ENCODE measurements at places on chromosomes 5 and 9.
A peak's percentile ranks its signal among the peaks of the same experiment; 100 is the strongest.

- peak; percentile 26 for DNase-seq
These were observed 25.4 kb downstream of the HMHB1 start for GRCh38 chr5:143837306-143837848.

- no peak for DNase-seq
These were observed 174.5 kb upstream of the SLC12A2 start for GRCh38 chr5:127909066-127909465.

- no peak for DNase-seq
These were observed 38.9 kb upstream of the SLC6A3 start for GRCh38 chr5:1483856-1484729.

- DNase-seq: no peak
These were observed 39.1 kb downstream of the SPEF2 start for GRCh38 chr5:35656721-35657120.

- no peak for DNase-seq
These were observed 419.7 kb downstream of the CDH10 start for GRCh38 chr5:24225051-24225450.

- DNase-seq: no peak
These were observed 60.3 kb upstream of the ADAMTS16 start for GRCh38 chr5:5079876-5080275.

DNA sequence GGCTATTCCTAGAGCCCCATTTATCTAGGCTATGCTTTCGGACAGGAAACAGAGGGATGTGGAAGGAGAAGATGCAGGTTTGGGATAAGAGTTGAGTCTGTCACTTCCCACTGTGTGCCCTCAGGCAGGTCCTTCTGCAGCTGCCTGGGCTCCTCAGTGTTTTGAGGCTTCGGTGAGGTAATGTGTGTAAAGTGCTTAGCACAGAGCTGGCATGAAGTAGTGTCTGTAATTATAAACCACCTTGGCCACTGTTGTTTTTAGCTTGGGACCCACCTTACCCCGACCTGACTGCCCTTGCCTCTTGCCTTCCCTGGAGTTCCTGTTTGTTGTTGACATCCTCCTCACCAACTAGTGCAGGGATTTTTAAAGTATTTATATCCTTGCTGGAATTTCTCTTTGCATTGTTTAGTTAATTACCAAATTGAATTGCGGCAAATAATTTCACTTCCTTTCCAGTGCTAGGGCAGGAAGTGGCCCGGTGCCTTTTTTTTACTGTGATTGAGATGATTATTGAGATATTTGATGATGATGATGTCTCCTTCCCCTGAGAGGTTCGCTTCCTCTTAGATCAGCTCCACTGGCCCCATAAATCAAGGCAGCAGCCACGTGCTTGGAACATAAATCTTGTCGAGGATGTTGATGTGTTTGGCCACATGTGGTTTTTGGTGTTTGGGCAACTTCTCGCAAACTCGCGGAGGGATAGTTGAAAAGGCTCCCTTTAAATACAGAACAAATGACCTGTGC is 38.3 kb upstream of the DAB2IP start:
- DNase-seq: no peak

- DNase-seq: no peak
These were observed 125.9 kb downstream of the SYK start for GRCh38 chr9:90927496-90927895.

GRCh38 chr5:107670087-107670931 is 428 bp downstream of the EFNA5 start:
- no peak for DNase-seq

- no peak for DNase-seq
These were observed 43.4 kb upstream of the CDKN2B start for GRCh38 chr9:22052376-22052945.

DNA sequence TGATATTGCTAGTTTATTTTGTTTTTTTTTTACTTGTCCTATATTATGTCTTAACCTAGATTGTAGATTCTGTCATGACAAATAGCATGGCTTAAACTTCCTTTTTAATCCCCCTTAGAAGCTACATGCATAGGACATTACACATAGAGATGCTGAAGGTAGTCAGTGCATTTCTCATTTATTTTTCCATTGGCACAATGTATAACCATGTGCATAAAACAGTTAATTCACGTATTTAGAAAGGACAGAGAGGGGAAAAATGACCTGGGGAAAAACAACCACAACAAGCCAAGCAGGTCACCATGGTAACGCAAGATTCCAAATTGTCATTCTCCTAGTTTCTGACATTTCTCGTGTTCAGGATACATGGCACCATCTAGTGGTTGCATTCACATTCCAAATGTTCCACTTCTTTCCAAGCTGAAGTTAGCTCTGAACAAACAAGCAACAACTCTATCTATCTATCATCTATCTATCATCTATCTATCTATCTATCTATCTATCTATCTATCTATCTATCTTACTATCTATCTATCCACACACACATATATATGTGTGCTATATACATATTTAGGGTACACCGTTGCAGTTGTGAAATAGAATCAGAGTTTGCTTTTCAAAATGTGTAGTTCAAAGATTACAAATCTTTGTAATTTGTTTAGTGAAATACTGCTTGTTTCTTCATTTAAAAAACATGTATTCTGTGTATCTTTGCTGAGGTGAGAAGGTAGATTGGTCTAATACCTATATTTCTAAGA is 487.2 kb upstream of the ST8SIA4 start:
- no peak for DNase-seq

DNA sequence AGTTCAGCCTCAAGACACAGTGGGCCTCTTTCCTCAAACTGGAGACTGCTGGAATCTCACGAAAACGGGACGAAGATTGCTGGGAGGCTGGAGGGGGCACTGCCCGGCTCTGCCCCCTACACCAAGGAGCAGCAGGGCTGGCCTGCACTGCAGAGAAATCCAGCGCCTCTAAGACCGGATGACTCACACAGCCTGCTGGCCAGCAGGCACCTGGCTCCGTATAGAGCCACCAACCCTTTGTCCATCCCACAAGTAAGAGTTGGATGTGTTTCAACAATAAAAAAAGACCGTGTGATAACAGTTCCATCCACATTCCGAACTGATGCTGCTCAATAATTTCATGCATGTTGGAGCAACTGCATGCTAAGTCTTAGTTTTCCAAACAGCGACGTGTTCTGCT is 11.5 kb downstream of the CCDC127 start:
- DNase-seq: no peak

Measured in NCI-H2227 treated with DMSO at 0.1 percent for 48 hours (cell line).